ENCODE measurements at places on chromosomes 12 and 14.

DNA sequence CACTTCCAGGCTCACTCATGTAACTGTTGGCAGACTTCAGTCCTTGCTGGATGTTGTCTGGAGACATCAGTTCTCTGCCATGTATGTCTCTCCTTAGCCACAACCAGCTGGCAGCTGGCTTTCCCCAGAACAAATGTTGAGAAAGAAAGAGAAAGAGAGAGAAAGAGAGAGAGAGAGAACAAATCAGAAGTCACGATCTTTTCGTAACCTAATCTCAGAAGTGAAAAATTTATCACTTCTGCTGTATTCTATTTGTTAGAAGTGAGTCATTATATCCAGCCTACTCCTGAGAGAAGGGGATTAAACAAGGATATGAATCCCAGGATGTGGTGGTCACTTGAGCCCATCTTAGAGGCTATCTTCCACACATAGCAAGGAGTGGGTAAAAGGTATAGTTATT is 101.2 kb downstream of the BTG1 start:
- no peak for DNase-seq

DNA sequence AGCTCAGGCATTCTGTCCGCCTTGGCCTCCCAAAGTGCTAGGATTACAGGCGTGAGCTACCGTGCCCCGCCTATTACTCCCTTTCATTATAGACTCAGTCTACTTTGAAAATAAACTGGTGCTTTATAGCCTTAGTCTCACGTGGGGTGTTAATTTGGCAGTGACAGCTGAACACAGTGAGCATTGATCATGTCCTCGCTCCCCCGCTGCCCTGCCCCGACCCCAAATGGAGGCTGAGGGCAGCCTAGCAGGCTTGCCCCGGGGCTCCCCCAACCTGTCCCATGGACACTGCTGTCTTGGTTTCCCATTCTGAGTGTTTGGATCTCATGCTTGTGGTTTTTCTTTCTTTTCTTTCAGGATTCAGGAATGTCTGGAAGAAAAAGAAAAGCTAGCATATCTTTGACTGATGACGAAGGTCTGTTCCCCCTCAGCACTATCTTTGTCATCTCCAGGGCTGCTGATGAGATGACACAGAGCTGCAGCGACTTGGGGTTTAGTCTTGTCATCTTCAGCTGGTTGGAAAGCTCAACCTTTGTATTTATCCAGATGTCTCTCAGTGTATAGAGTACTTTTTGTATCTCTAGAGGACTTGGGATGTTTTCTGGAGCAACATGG is 42.2 kb downstream of the EP400 start:
- no peak for DNase-seq

DNA sequence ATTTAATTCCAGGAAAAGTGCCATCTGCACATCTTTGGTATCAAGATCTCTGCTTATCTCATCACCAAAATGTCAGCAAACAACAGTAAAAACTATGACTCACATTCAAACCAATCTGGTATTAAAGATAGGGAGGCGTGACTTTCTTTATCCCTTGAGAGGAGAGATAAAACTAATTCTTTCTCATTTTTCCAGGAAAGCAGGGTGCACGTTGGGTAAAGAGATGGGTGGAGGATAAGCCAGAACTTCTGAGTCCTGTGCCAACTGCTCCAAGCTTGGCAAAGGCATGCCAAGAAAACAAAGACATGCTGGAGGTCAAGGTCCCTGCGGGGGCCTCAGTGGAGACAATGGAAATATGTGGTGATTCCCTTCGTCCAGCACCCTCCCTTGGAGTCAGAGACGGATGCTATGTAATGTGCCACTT is 225.8 kb upstream of the PLXNC1 start:
- DNase-seq = no peak

DNA sequence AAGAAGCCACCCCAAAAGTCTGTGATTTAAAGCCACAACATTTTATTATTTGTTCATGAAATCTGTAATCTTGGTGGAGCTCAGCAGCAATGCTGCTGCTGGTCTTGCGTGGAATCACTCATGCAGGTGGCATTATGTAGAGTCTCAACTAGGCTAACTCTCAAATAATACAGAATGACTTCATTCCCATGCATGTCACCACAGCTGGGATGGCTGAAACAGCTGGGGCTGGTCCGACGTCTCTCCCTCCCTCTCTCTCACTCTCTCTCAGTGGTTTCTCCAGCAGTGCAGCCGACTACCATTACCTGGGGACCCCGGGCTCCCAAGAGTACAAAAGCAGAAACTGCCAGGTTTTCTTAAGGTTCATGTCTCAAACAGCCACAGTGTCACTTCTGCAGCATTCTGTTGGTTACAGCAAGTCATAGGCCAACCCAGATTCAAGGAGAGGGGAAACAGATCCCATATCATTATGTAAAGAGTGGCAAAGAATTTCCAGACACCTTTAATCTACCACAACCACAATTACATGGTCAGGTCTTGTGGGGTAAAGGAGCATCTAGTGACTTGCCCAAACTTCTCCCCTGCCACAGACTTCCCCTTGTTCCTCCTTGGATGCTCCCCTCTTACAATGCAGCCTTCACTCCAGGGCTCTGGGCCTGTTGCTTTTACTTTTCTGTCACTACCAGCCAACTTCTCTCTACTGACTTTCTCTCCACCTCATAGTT is 192.0 kb upstream of the HMGA2 start:
- DNase-seq = no peak

GRCh38 chr12:12693111-12693671 is 2.8 kb downstream of the GPR19 start:
- DNase-seq = no peak

- DNase-seq = no peak
Observed at GRCh38 chr12:73352826-73353225, 1080.7 kb downstream of the TRHDE start.

- no peak for DNase-seq
Observed at GRCh38 chr12:123013185-123014095, 33.0 kb downstream of the ARL6IP4 start.

DNA sequence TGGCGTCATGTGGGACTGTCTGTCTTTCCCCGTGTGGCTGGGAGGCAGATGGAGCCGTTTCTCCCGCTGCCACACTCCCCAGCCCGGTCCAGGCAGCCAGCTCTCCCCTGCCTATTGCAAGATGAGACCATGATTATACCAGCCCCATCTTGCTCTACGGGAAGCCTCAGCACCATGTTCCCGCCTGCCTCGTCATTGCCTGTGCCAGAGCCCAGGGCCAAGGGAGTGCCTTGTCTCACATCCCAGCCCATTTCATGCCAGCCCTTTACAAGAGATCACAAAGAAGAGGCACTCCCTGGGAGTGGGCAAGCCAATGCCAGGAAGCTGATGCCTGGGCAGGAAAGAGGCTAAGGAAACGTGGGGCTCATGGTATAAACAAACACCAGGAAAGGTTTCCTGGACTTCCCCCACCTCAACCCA is 23.9 kb downstream of the GPR68 start:
- no peak for DNase-seq

DNA sequence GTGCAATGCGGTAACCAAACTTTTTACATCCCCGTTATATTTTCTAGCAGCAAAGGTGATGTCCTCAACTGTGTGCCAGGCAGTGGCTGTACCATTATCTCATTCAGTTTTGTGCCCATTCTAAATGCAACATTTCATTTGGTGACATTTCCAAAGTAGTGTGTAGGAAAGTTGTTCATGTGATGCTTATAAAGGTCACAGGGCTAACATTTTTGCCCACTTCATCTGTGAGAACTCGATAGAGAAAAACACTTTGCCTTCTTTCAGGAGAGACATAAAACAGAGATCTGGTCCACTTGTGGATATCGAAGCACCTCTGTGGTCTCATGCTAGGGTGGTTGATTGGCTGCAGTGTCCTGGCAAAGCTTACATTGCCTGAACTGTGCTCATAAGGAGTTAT is 414.2 kb upstream of the PDE3A start:
- DNase-seq = no peak

DNA sequence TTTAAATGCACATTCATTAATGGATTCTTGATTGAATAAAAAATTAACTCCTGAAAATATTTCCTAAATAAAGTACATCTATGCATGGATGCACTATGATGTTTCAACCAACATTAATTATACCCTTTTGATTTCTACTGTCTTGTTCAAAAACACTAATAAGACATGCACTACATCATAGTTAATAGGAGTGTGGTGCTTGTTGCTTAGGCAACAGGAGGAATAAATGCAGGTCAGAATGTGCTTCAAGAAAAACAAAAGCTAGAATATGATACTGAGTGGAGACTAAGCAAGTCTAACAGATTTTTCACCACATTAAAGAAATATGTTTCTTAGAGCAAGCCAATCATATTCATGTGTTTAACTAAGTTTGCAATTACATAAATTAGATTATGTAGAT is 495.8 kb upstream of the GARIN6 start:
- DNase-seq = no peak

GRCh38 chr12:9708853-9709252 is 24.0 kb downstream of the CLECL1 start:
- DNase-seq = no peak

DNA sequence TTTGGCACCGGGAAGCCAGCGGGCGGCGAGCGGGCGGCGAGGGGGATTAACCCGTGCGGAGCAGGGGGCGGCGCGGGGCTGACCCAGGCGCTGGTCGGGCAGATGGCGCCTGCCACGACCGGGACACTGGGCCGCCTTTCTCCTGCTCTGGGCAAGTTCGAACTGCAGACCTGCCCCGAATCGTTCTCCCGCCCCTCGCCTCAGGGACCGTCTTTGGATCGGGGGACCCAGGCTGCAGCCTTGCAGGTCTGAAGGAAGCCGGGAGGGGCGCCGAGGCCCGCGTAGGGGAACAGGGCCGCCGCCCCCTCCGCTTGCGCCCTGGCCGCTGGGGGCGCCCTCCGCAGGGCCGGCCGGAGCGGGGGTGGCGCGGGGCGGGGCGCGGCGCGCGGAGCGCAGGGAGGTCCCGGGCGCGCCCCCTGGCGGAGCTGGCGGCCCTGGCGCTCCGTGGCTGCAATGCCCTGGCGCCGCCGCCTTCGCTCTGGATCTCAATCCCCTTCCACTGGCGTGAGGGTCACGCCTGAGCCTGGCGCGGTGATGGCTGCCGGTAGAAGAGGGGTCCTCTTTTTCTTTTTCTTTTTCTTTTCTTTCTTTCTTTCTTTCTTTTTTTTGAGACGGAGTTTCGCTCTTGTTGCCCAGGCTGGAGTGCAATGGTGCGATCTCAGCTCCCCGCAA is 449 bp upstream of the LTBP2 start:
- DNase-seq = peak; percentile 83

- no peak for DNase-seq
Observed at GRCh38 chr12:87802721-87803011, 226.5 kb downstream of the C12orf50 start.

GRCh38 chr14:56322531-56322930 is 204.3 kb downstream of the PELI2 start:
- DNase-seq = no peak

GRCh38 chr12:33575346-33575745 is 135.7 kb upstream of the SYT10 start:
- no peak for DNase-seq

DNA sequence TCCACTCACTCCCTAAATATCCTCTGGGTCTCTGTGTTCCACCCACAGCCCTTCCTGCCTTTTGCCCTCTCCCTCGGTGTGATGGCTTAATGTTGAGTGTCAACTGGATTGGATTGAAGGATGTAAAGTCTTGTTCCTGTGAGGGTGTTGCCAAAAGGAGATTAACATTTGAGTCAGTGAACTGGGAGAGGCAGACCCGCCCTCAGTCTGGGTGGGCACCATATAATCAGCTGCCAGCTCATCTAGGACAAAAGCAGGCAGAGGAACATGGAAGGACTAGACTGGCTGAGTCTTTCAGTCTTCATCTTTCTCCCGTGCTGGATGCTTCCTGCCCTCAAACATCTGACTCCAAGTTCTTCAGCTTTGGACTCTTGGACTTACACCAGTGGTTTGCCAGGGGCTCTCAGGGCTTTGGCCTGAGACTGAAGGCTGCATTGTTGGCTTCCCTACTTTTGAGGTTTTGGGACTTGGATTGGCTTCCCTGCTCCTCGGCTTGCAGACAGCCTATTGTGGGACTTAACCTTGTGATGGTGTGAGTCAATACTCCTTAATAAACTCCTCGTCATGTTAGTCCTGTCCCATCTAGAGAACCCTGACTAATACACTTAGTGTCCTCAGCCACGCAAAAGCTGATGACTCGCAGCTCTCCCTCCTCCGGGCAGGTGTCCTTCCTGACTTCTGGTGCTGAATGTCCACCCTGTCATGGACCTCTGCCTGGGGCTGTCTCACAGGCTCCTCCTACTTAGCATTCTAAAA is 5.9 kb downstream of the DGLUCY start:
- no peak for DNase-seq

DNA sequence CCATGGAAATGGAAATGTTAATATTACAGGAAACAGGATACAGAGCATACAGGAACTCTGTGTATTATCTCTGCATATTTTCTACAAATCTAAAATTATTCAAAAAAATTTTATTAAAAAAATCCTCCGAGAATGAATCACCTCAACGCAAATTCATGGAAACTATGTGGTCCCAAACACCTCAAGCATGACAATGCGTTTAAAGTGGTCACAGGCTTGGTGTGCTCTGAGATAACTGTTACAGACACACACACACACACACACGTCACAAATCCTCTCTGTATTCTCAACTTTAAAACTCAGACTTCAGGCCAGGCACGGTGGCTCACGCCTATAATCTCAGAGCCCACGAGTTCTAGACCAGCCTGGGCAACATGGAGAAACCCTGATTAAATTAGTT is 45.3 kb upstream of the MTERF2 start:
- no peak for DNase-seq

DNA sequence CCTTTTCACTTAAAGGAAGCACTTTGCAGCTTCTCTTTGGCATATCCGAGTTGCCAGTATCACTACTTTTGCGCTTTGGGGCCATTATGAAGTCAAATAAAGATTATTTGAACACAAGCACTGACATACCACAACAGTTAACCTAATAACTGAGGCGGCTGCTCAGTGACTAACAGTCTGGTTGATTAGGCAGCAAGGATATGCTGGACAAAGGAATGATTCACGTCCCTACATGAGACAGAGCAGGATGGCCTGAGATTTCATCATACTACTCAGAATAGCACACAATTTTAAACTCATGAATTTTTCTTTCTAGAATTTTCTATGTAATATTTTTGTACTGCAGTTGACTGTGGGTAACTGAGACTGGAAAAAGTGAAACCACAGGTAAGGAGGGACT is 56.9 kb upstream of the E2F7 start:
- no peak for DNase-seq

DNA sequence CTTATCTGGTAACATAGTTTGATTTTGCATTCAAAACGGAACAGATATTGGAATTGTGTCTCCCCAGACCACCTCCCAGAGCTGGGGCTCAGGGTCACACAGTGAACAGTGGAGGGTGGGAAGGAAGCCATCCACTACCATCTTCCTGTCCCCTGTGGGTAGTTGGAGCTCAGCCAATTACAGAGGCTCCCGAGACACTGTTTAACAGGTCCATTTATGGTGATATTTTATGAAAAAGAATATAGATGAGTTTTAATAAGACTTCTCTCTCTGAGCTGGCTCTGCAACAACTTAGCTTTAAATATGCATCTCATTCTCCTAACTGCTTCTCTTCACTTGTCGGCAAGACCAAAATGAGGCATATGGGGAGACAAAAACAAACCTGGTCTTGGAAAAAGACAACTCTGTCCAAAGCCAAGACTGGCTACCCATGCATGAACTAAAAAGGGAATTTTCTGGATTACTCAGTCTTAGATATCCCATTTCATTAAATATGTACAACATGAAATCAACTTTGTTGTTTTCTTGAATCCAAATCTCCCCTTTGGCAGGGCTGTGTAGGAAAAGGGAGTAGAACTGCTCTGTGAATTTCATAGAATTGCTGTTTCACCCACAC is 83.8 kb upstream of the HOXC13 start:
- no peak for DNase-seq

All from CD4-positive, alpha-beta T cell treated with Interferon gamma for 1 hour (primary cell).